H7 (cell line): ENCODE measurements at places on chromosomes 7 and 10. TPM values are rescaled to one million over a fixed set of nuclear protein-coding genes. Genes with fewer than 3 reads are reported as not detected.

Gene PODXL
- 254 and 339 TPM in 2 replicates for total RNA-seq

GRCh38 chr10:63430091-63430998 is 35.4 kb downstream of the JMJD1C start:
- no peak for DNase-seq

GRCh38 chr10:122139627-122140170 is 131.4 kb upstream of the BTBD16 start:
- no peak for DNase-seq

DNA sequence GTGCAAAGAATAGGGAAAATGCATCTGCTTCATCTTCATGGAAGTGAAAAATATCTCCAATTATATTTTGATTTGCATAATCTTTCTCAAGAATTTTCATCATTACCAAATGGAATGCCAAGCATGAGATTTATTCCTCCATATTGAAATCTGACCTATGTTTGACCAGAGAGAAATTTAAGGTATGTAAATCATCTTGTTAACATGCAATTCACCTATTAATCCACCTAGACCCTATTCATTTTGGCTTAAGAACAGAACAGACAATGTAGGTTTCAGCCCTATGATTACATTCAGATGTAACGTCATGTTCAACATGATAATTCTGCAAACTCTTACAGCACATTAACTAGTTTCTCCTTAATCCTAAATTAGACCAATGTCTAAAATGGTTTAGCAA is 30.8 kb upstream of the TMEM140 start:
- no peak for DNase-seq
